Stimulated activated CD8-positive, alpha-beta memory T cell treated with anti-CD3 and anti-CD28 coated beads, Interleukin-7, amount 100 ng/mL, for 4 hours (primary cell): ENCODE measurements at places on chromosomes 1 and 21.

DNA sequence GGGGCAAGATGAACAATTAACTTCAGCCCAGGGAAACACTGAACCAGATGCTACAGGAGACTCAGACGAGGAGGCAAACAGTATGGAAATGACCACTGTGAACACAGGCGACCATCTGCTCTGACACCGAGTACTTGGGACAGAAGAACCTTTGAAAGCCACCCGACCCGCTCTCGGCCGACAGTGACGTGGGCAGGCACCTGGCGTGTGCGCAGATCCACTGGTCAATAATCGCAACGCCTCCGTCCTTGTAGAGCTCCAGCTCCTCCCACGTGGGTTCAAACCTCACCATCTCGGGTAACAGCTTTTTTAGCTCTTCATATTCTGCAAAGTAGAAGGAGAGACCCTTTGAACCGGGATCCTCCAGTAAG, 20.3 kb downstream of the POFUT2 start:
- DNase-seq = no peak

GRCh38 chr1:30444850-30445249, 278.5 kb downstream of the MATN1 start:
- DNase-seq = no peak

GRCh38 chr1:150582371-150582770, 3.0 kb upstream of the MCL1 start:
- no peak for DNase-seq

DNA sequence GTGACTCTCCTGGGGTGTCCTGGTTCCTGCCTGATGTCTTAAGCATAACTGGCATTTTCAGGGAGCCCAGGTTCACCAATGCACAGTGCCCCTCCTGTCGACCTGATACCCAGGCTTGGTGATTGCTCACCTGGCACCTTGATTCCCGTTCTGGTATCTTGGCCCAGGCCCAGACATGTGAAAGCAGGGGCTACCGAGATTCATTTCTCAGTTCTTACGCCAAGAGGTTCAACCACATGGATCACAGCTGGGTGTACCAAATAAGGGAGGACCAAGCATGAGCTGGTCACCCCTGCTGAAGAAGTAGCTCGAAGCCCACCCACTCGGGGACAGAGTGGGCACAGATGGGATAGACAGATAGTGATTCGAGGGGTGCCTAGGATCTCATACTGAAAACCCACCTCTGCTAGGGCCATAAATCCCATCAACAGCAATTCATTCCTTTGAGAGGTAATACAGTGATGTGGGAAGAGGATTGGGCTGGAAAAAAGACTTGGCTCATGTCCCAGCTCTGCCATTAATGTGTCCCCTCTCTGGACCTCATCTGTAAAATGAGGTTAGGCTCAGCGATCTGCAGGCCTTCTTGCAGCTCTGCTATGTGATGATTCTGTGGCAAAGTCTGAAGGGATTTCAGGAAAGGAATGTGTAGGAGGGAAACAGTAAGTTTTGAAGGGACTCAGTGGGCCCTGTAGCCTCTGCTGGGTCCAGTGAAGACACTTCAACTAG, 2.7 kb downstream of the EPHX1 start:
- DNase-seq = no peak

- no peak for DNase-seq
These were observed 25.8 kb downstream of the SHISAL2A start for GRCh38 chr1:52658795-52659194.

DNA sequence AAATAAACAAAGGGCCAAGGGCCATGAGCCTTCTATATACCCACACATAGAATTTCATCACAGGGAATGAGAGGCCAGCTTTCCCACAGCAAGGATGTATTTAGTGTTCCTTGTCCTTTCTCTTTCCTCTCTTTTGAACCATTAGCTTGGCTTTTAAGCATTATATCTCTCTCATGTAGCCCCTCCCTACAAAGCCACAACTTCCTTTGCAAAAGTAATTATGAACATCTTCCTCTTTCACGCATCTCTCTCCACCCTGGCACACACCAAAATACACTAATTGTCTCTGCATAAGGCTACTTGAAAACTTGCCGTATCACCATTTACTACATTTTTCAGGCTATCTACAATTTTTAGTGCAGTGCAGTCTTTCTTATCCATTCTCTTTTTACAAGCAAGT, 1.9 kb upstream of the AK5 start:
- DNase-seq = no peak
